ENCODE measurements at places on chromosomes 6 and 20. TPM values are rescaled to one million over a fixed set of nuclear protein-coding genes. Genes with fewer than 3 reads are reported as not detected.

DNA sequence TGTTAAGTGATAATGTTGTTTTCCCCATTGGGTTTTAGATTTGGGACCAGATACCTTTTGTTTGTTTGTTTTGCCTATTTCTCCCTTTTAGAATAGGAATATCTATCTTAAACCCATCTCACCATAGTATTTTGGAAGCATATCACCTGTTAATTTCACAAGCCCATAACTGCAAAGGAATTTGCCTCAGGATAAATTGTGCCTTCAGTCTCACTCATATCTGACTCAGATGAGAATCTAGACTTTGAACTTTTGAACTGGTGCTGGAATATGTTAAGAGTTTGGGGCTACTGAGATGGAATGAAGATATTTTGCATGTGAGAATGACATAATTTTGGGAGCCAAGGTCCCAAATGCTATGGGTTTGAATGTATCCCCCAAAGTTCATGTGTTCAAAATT is 607.4 kb downstream of the HACE1 start:
- DNase-seq, result no peak

The MYH7B gene
- 0.18 TPM for total RNA-seq

DNA sequence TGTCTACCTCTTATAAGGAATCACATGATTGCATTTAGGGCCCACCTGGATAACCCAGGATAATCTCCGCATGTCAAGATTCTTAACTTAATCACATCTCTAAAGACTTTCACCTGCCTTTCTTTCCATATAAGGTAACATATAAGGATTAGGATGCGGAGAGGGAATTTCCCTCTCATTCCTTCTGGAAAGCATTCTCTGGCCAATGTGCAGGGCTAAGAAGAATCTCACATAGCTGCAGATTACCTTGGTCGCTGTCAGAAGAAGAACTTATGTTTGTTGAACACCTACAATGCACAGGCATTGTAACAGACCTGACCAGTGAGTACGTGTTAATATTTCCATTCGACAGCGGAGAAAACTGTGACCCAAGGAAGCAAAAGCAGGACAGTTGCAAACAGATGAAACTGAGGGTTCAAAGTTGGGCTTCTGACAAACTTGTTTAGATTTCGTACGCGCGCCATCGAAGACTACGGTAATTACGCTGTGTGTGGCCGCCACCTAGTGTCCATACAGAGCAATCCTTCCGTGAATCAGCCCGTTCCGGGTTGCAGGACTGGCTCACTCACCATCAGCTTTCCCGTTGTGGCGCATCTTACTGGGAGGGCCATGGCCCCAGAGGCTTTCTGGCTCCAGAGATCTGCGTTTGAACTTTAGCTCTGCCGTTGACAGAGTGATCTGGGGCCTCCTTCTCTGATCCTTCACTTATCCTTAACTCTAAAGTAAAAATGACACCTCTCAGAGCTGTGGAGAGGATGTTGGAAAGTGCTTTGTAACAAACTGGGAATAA is 9.5 kb downstream of the C20orf202 start:
- peak; percentile 79 for DNase-seq

The CST2 gene
- not detected for total RNA-seq

DNA sequence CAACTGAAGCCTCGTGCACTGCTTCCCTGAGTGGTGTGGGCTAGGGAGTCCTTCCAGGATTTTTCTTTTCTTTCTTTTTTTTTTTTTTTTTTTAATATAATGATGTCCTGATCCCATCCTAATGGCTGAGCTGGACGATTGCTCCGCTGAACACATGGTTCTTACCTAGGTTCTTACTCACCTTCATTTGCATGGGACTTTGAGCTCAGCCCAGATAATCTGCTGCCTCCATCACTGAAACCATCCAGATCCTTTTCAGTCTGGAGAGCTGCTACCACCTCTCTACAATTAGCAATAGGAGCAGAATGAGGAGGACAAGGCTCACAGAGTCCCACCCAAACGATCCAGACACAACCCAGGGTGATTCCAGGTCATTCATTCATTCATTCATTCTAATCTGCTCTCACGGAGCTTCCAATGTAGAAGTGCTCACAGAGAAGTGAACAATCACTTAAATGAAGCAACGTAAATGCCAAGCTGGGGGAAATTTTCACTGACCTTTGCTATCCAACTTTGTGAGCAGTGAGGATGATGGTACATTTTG is 246.3 kb upstream of the RREB1 start:
- no peak for DNase-seq

GRCh38 chr20:438571-439469 is 23.5 kb downstream of the TBC1D20 start:
- DNase-seq, result no peak

DNA sequence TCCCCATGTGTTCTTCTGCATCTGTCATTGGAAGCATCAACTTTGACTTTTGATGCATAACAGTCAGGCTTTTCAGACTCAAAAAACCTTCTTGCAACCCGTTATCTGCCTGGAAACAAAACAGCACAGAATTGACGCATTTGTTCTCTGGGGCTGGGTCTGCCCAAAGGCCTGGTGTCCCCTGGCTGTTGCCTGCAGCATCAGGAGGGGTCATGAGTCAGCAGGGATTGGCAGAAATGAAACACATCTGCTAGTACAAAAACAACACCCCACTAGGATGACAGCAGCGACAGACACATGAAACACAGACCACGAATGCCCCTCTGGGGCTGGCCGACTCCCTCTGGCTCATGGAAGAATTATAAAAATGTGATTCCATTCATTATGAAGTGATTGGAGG is 157.6 kb upstream of the INSM1 start:
- DNase-seq, result no peak

- peak; percentile 55 for DNase-seq
These were observed 16.6 kb upstream of the PCMTD2 start for GRCh38 chr20:64238851-64239387.

The GHRH gene
- not detected for total RNA-seq

The PRND gene
- not detected for total RNA-seq

DNA sequence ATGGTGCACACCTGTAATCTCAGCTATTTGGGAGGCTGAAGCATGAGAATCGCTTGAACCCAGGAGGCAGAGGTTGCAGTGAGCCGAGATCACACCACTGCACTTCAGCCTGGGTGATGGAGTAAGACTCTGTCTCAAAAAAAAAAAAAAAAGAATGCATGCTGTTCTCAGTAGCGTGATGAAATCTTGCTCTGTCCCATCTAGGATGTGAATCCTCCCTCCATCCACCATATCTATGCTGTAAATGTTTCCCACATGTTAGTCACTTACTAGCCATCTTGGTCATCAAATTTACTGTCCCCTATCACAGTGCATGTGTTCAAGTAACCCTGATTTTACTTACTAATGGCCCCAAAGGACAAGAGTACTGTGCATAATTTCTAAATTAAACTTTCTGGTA is 315.4 kb upstream of the TBX18 start:
- DNase-seq, result no peak

The MUCL3 gene
- not detected for total RNA-seq

DNA sequence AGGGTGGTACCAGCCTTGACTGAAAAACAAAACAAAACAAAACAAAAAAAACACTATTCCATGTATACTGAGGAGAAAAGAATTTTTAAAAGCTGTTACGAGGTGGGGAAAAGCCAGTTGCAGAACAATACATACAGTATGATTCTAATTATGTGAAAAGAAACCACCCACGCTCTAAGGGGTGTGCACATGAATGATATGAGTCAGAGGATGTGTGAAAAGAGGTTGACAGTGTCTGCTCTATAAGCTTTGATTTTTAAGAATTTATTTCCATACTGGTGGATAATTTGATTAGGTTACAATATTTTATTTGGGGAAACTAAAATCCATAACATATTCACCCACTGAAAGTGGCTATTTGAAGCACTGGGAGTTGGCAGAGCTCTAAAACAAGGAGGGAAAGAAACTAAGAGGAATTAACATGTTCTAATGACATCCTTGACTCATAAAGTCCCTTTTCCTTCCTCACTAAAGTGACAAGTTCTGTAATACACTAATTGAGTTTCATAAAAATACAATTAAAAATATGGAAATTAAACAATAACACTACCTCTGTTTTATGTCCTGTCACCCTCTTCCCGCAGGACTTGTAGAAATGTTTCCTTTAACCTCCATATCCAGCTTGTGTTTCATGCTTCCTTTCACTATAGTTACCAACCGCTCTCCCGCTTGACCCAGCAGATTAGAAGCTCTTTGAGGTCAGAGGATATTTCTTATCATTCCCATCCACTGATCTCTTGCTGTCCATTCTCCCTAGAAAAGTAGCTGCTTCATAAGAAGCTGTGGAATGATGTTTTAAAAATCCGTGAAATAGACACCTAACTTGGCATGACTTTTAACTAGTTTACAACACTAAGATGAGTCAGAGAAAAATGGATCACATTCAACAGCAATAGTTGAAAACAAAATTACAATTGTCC is 118.6 kb upstream of the CCDC28A start:
- DNase-seq, result no peak

DNA sequence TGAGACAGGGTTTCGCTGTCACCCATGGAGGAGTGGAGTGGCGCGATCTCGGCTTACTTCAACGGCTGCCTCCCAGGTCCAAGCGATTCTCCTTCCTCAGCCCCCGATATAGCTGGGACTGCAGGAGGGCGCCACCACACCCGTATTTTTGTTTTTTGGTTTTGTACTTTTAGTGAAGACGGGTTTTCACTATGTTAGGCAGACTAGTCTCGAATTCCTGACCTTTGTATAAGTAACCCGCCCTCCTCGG is 115.4 kb upstream of the BTN3A2 start:
- no peak for DNase-seq

The RCAN2 gene
- total RNA-seq, result 2.8 TPM

DNA sequence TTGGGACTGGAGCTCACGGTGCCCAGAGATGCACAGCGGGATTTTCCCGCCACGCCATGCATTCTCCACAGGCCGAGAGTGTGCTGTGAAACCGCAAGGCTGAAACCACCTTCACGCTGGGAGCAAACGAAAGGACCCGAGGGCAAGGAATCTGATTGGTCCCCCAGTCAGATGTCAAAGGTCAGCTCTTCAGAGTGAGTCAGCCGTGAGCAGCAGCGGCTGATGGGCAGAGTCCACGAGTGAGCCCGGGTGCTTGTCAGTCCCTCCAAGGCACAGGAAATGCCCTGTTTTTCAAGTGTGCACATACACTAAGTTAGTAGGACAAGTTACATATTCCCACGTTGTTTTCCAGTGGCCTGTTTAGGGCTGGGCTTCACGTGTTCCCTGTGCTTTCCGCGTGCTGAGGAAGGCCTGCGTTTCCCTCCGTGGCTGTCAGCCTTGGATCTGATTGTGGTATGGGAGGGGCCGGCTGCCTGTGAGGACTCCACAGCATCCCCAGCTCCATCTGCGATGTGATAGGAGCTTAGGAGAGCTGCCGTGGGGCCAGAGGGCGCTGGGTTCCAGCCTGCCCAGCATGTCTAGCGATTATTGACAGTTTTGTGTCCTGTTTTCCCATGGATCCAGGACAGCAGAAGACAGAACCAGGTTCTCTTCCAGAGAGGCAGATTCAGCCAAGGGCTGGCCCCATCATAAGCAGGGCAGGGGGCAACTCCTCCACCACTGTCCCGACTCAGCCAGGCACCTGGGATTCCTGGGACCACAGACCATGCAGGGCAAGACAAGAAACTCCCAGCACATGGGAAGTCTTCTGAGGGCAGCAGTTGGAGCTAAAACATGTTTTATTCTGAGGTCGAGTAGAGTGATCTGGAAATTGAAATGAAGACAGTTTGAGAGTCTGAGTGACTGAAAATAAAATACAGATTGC is 38.2 kb upstream of the FRMD1 start:
- peak; percentile 43 for DNase-seq

The C6orf58 gene
- total RNA-seq, result not detected

- peak; percentile 89 for DNase-seq
These were observed at the start of gene TMEM74B for GRCh38 chr20:1184638-1185315. TMEM74B (minus strand) TSS chr20:1184981; CDS start chr20:1183801, 1,180 bp downstream.

The COL11A2 gene
- 0.48 TPM for total RNA-seq

GRCh38 chr6:47096211-47096895 is 54.2 kb upstream of the ADGRF1 start:
- DNase-seq, result no peak

The ISM1 gene
- not detected for total RNA-seq

DNA sequence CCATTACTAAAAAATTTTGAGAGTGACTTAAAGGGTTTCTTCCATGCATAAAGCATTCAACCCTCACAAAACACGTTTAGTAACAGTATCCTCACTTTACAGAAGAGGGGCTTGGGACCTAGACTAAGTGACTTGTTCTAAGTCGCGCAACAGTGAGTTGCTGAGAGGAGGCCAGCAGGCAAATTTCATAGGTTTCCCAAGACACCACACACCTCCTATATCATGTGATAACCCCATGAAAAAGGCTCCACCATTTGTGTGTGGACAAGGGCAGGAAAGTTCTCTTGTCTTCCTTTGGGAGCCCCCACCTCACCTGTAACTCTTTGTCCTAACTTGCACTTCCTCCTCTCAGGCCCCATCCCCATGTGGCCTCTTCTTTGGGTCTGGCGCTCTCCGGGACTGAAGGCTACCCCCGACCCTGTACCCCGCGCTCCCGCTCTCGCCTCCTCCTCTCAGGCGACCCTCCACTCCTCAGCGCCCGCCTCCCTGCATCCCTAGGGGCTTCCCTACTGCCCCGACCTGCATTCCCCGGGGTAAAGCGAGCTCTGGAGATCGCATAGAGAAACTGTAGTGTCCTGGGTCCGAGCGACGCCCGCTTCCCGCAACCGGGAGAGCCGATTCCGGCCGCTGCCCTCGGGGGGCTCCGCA is 392 bp downstream of the PSMB8 start:
- peak; percentile 77 for DNase-seq

The FAXC gene
- total RNA-seq, result 4.7 TPM

- no peak for DNase-seq
These were observed 67.2 kb downstream of the TRIM27 start for GRCh38 chr6:28856620-28857005.

- no peak for DNase-seq
These were observed 76.8 kb downstream of the MAP3K4 start for GRCh38 chr6:161068321-161068741.

GRCh38 chr6:40325041-40325440 is 262.1 kb downstream of the LRFN2 start:
- no peak for DNase-seq

The MEP1A gene
- not detected for total RNA-seq

The SLC12A5 gene
- 1.3 TPM for total RNA-seq

DNA sequence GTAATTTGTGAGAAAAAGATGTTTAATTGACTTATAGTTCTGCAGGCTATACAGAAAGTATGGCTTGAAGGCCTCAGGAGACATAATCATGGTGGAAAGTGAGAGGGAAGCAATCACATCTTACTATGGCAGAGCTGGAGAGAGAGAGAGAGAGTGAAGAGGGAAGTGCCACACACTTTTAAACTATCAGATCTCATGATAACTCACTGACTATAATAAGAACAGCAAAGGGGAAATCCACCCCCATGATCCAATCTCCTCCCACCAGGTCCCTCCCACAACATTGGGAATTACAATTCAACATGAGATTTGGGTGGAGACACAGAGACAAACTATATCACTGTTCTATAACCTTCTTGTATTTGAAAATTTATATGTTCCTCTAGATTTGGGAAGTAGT is 117.2 kb upstream of the BMP5 start:
- no peak for DNase-seq

The HSPA1L gene
- 0.55 TPM for total RNA-seq

GRCh38 chr6:62217866-62218265 is 68.2 kb downstream of the KHDRBS2 start:
- no peak for DNase-seq
